ENCODE measurements at places on chromosomes 2 and 18.

DNA sequence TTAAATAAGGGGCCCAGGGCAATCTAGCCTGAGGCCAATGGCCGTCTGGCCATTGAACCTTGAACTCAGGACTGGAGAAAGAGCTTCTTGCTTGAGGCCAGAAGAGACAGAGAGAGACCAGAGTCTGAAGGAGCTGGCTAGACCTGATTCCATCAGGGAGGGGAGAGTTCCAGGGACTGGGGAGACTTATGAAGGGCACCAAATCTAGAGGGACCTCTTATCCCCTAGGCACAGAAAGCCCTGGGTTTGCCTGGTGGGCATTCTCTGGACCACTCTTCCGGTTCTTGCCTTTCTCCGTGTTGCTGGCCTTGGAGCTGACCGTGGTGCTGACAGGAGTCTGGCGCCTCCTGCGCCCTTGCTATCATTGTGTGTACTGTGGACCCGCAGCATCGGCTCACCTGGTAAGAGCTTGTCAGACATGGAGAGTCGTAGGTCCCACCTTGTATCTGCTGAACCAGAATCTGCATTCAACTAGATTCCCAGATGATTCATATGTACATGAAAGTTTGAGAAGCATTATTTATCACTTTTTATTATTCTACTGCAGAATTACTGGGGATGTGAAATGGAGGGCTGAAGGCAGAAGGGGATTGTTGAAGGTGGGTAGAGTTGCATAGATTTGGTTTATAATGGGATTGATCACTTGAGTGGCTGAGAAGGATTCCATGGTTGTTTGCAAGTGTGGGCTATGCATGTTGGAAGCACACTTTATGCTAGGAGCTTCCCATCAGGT, 4.3 kb upstream of the TRPM8 start:
- DNase-seq: peak; percentile 13

- DNase-seq: no peak
These were observed 4.0 kb downstream of the PTPN2 start for GRCh38 chr18:12879840-12880540.

GRCh38 chr2:231521443-231521842, 8.8 kb downstream of the NMUR1 start:
- DNase-seq: no peak

DNA sequence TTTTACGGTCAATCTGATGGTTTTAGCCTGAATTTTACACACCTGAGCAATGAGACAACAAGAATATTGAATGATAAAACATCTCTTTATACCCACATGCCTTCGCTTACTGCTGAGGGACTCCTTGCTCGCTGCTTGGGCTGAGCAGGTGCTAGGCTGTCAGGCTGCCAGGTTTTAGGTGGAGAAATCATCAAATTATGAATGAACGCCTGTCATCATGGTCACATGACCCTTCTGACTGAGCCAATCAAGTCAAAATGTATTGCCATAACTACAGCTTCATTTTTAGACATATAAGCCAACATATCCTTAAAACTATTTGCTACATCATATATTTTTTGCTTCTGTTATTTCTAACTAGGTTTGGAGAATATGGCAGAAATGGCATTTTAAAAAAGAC, 274.0 kb downstream of the LNPK start:
- DNase-seq: no peak

GRCh38 chr18:77151772-77152520, 19.4 kb upstream of the MBP start:
- DNase-seq: no peak

DNA sequence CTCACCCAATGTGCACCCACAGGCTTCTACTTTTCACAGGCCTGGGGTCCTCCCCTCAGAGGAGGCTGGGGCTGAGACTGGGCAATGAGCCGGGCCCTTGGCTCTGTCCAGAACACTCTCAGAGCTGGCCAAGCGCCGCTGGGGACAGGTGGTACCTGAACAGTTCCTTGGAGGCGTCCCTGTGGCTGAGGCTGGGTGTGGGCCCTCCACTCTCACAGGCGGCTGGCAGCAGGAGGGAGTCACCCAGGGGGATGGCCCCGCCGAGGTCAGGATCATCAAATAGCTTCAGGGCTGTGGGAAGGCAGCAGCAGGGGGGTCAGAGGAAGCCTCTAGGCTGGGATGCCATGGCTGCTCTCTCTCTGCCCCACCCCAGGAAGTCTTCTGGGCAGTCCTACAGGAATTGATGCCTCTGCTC, 27.1 kb downstream of the HS1BP3 start:
- DNase-seq: no peak

GRCh38 chr18:78801011-78801410, 178.6 kb upstream of the SALL3 start:
- no peak for DNase-seq

GRCh38 chr2:177397481-177398289, 5.1 kb downstream of the AGPS start:
- peak; percentile 29 for DNase-seq

- no peak for DNase-seq
These were observed 166.8 kb downstream of the CAMKMT start for GRCh38 chr2:44528595-44528994.

GRCh38 chr2:70596739-70597138, 43.1 kb upstream of the TGFA start:
- no peak for DNase-seq

GRCh38 chr2:217707131-217707611, 295.6 kb downstream of the TNS1 start:
- no peak for DNase-seq

GRCh38 chr2:96684883-96685576, 42.5 kb downstream of the FER1L5 start:
- no peak for DNase-seq

- DNase-seq: no peak
These were observed 509.6 kb upstream of the POU3F3 start for GRCh38 chr2:104344306-104344705.

DNA sequence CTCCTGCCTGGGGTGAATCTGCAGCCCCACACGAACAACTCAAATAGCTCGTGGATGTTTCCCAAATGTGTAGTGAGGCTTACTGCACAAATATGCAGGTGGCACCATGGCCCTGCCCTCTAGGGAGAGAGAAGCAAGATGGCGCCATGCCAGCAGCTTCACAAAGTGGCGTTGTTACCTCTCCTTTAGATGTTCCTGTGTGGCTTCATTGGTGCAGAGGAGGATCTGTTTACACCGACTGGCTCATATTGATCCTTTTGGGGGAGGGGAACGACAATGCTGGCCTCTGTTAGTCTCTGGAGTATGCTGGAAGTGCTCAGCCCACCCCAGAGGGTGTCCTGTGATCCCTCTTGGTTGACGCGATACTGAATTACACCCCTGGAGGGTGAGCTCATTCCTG, 99.5 kb upstream of the GATA6 start:
- DNase-seq: no peak

GRCh38 chr18:42100911-42101310, 145.9 kb downstream of the PIK3C3 start:
- no peak for DNase-seq

DNA sequence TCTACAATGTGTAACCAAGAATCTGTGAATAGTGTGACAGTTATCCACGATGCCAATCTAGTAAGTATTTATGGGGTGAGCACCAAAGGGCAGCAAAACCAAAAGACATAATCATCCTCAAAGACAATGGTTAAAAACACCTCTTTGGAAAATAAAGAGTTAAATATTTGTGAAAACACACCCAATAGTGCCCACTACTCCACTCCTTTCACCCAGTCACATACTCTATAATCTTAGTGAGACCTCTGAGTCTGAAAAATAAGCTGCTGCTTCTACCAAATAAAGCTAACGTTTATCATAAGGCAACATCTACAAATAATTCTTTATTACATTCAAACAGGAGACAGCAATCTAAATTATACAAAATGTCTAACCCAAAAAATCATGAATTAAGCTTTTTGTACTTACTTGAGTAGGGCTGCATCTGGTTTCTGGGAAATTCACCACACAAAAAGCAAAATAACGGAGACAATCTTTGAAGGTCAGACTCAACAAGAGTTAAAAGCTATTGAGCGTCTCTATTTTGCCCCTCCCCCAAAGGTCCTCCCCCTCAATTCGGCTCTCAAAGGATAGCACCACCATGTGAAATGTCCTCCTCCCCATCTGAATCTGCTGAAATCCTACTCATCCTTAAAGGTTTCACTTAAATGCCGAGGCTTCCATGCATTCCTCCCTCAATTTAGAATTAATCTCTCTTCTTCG, 2.0 kb downstream of the RAPH1 start:
- DNase-seq: no peak

DNA sequence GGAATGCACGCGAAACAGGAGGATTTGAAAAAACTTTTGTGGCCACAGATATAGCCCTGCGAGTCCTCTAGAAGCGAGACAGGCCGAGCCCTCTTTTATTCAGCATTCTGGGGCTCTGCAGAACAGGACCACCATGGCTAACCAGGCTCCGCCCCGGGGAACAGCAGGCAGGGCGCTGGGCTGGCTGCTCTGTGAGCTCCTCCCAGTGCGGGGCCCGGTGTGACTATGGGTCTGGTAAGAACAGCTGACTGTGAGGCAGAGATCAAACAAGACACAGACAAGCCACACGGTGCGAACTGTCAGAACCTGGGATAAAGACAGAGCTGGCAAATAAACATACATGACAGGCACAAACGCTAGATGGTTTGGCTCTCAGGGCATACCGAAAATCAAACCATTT, 15.5 kb downstream of the PXDN start:
- DNase-seq: no peak

- no peak for DNase-seq
These were observed 48.0 kb downstream of the HDLBP start for GRCh38 chr2:241267249-241268067.

- DNase-seq: no peak
These were observed 204.3 kb upstream of the CCDC150 start for GRCh38 chr2:196435189-196435588.

GRCh38 chr2:3689998-3690748, 13.2 kb upstream of the DCDC2C start:
- no peak for DNase-seq

DNA sequence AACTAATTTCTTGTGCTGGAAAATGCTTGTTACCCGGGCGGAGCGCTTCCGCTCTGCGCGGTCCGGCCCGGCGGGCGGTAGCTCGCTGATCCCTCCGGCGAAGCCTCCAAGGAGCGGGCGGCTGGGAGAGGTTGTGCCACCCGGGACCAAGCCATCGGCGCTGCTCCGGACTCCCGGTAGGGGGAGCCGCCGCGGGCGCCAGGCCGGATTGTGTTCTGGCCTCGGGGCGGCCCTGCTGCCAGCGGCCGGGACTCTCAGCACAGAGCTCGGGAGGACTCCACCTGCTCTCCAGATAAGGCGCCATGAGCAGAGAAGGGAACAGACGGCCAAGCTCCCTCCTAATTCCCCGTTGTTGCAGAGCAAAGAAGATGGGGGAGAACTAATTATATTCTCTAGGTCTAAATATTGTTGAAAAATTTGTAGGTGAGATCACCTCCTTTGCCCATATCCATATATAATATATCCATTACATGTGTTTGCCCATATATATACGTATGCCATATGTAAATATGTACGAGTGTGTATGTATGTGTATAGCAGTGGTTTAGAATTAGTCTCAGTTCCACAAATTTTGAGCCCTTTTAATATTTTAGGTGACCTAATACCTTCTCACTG, 13.8 kb upstream of the SATB2 start:
- DNase-seq: no peak

- no peak for DNase-seq
These were observed 103.5 kb downstream of the NYAP2 start for GRCh38 chr2:225502971-225503370.
